ENCODE measurements at places on chromosomes 7 and 10.

DNA sequence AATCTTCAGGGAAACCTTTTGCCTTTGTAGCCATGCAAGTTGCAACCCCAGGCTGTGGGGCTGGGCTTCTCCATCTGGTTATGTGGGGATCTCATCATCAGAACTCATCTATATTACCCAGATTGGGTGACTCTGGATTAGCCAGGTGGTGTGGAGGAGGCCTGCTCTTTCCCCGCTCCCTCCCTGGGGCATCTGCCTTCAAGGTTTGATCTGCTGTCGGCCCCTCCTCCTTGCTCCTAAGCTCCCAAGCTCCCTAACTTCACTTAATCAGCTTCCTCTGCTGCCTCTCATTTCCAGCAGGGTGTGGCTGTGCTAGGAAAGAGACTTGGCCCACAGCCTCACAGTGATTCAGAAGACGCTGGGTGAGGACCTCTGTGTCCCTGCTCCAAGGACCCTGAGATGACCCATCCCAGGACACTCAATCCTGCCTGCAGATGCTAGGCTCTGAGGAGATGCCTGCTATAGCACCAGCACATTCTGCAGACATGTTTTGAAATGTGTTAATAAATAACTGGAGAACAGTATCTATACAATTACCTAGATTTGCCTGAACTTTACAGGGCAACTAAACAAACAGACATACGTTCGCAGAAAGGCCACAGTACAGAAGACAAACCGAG, 392.1 kb upstream of the PODXL start:
- DNase-seq, result no peak

DNA sequence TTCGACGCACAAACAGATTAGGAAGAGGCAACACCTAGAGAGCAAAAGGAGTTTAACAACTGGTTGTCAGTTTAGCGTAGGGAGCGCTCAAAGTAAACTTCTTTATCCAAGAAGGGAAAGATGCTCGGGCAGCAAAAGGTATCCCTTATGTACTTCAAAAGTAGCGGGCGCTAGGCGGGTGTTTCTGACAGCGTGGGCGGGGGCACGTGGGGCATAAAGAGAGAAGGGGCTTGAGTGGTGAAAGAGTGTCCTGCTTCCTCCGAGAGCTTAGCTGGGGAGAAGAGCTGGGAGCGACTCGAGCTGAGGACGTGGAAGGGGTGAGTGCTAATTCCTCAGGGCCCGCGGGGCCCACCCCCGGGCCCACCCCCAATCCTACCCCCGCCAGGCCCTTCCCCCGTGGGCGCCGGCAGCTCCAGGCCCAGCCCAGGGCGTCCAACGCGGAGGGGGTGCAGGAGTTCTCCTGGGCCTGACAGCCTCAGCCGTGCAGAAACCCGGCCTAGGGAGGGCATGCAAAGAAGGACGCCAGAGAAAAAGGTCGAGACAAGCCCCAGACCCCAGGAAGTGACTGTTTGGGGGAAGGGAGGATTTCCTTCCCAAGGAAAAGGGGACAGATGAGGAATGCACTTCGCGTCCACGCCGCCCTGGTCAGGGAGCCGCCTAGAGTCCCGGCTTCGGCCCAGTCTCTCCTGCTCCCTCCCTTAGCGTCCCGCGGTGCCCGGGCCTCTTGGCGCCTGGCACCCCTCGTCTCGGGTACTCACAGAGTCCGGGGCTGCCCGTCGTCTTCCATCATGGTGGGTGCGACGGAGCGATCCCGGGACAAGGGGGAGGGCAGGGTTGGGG, 868 bp downstream of the TIAL1 start:
- DNase-seq, result no peak

DNA sequence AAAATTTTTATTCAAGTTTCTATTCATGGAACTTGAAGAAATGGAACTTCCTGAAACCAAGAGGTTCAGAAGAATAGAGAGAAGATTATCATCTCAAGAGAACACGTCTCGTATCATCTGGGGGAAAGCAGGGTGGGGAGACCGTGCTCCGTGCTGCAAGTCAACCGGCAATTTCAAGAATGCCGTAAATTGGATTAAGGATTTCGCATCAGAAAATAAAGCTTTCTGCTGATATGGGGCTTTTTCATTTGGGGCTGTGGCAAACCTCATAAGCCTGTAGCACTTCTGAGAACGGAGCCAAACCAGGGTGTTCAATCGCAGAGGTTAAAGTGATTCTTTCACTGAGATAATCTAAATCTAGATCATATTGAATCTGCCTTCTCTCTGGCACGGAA, 150.1 kb upstream of the NPS start:
- no peak for DNase-seq

GRCh38 chr7:49789736-49790135, 16.3 kb downstream of the VWC2 start:
- DNase-seq, result no peak

GRCh38 chr10:47421057-47421952, 37.2 kb upstream of the ZNF488 start:
- no peak for DNase-seq

DNA sequence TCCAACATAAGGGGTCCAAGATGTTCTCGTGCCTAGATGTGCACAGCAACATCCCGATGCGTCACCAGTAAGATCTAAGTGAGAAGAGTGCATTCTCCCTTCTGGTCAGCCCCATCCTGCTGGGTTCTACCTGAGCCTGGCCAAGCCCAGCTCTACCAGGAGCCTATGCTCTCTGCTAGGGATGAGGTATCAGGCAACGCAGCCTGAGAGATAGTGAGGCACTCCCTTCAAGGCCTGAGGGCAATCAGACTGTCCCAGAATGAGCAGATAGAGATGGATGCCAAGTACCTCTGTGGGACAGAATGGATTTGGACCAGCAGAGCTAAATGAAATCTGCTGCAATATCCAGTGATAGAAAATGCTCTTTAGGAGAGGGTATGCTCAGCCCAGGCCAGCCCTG, 26.7 kb downstream of the DDC start:
- DNase-seq, result no peak

DNA sequence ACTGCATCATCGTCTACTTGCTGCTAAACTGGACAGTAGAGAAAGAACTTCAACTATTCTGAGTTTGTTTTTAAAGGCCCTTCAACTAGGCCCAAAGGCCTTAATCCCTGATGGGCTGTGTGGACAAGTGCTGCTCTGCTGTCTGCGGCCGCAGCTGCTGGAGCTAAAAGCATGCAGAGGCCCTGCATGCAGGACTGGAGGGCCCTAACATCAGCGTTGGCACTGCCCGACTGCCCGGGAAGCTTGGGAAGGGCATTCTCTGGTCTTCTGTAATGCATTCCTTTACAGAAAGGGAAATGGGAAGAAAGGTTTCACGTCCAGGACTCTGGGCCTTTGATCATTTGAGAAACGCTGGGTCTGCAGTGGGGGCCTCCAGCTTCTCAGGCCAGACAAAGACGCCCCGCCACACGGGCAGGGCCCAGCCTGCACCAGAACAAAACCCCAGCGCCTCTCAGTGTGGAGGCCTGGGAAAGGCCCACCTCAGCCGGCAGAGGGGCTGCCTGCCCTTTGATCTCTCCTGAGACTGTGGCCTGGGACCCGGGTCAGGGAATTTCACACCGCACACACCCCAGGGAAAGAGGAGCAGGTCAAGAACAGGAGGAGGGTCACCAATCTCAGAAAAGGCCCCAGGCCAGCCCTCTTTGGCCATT, 229.3 kb downstream of the DNAJB6 start:
- no peak for DNase-seq

Data from AG09319 (cell line).